ENCODE measurements at places on chromosomes 2 and 18.

DNA sequence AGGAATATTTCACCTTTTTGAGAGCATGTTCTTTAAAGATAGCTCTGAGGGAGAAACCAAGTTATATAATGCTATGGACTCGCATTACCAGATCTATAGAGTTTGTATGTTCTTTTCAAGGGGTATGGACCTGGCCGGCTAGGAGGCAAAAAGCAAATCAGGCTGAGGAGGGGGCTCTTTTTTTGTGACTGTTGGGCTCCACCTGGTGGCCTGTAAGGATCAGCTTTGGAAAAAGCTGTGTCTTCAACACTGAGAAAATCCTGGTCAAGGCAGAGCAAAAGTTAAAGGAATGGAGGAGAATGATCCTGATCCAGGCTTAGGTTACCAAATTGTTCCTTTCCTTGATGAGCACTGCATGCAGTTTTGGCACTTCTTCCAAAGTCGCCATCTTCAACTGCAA, 180.5 kb downstream of the DIS3L2 start:
- DNase-seq, result no peak

DNA sequence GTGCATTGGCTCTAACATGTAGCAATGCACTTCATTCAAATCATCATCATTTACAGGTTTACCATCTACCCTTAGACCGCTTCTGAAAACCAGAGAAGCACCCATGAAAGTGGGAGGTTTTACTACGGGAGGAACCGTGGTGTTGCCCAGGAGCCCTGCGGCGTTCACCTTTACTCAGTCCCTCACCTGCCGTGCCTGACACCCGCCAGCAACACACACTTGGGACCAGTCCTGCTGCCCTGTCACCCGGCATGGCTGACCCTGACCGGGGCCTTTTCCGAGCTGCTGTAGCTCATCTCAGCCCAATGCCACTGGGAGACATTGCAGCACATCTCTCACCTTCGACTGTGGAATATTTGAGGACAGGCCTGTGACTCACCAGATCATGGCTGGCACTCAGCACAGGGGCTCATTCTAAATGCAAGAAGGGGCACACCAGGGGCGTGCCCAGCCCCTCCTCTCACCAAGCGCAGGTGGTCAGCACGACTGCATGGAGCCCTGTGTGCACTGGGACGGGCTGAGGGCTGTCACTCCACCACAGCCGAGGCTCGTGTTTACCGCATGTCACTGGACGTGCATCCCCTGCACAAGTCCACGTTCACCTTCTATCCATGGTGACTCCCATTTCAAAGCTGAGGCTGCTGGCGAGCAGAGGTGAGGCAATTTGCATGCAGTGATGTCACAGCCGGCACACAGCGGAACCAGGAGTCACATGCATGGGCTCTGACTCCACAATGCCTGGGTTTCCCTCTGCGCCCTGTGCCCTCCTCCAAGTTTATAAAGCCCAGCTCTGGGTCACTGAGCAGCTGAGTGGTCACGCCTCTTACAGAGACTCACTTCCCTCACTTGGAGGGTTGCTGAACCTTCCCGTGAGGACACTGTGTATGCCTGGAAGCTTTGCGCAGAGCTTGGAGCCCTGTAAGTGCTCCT, 76.7 kb upstream of the SNTG2 start:
- no peak for DNase-seq

GRCh38 chr2:175871331-175872004, 130.6 kb downstream of the LNPK start:
- no peak for DNase-seq

GRCh38 chr2:224915136-224915535, 127.1 kb downstream of the DOCK10 start:
- no peak for DNase-seq

GRCh38 chr2:128716299-128716721, 397.6 kb upstream of the HS6ST1 start:
- DNase-seq, result no peak

DNA sequence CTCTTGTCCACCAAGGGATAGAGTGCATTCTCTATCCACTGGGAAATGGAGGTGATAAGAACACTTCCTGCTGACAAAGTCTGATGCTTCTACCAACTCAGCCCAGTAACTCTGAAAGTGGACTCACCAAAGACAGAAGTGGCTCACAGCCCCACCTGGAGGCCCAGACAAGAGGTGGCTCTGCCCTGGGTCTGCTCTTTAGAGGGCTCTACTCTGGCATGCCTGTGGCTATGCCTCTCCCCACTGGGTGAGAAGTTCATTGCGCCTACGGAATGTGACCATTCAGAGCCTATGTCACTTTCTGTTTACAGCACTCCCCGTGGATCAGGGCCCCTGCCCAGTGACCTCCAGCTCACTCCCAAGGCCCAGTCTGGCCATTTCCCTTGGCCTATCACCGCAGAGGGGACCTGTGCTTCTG, 13.5 kb upstream of the XDH start:
- DNase-seq, result no peak

DNA sequence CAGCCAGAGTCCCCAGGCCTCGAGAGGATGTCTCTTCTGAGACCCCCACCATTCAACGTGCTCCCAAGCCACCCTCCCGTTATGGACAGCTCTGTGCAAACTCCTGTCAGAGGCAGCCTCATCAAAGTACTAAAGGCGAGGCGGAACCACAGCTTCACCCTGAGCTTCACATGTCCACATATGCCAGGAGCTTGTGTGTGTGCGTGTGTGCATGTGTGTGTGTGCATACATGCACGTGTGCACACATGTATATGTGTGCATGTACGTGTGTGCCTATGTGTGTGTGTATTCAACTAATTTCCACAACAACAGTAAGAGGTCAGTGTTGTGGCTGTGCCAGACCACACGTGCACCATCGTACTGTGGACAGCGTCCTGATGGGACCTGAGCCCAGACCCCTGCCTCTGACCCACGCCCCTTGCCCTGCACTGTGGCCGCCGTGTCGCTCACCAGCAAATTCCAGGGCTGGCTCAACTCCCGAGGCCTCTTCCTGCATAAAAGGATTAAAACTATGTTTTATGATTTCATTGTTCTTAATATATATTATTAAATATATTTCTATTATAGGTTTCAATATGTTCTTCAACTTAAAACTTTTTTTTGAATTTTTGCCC, 444.8 kb downstream of the EIPR1 start:
- DNase-seq, result no peak
